ENCODE measurements at places on chromosomes 2 and 18. TPM values are rescaled to one million over a fixed set of nuclear protein-coding genes. Genes with fewer than 3 reads are reported as not detected.

DNA sequence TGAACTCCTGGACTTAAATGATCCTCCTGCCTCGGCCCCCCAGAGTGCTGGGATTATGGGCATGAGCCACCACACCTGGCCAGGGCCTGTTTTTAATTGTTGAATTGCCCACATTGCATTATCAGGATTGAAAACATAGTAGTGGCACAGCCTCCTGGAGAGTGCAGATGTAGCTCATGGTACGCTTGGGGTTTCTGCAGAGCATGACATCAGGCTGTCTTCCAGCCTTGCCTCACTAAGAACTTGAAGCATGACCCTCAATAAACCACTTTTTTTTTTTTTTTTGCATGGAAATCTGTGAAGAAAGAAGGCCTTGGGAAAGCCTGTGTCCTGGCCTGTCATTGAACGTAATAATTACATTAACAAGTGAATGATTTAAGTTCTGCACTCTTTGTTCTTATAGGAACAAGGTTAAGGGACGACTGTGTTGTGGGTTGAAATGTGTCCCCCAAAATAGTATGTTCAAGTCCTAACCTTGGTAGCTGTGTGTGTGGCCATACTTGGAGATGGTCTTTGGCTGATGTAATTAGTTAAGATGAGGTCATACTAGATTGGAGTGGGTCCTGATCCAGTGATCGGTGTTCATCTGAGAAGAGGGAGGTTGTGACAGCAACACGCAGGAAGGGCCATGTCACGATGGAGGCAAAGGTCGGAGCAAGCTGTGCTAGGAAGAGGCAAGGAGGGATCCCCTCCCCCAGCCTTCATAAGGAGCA lies 90.2 kb downstream of the AGAP1 start:
- no peak for DNase-seq
- H3K36me3 ChIP-seq = no peaks in the 10 kb centered on the region
- no peak overlapping the region for H3K27ac ChIP-seq

- no peaks in the 10 kb centered on the region for H3K36me3 ChIP-seq
- H3K4me1 ChIP-seq = peaks cover 10% of the 10 kb centered on the region
- H3K27ac ChIP-seq = no peak overlapping the region
- no peak for DNase-seq
- H3K27me3 ChIP-seq = no peaks in the 10 kb centered on the region
- no peak overlapping the region for H3K4me3 ChIP-seq
Observed at GRCh38 chr2:197946562-197946961, 142.2 kb downstream of the PLCL1 start.

DNA sequence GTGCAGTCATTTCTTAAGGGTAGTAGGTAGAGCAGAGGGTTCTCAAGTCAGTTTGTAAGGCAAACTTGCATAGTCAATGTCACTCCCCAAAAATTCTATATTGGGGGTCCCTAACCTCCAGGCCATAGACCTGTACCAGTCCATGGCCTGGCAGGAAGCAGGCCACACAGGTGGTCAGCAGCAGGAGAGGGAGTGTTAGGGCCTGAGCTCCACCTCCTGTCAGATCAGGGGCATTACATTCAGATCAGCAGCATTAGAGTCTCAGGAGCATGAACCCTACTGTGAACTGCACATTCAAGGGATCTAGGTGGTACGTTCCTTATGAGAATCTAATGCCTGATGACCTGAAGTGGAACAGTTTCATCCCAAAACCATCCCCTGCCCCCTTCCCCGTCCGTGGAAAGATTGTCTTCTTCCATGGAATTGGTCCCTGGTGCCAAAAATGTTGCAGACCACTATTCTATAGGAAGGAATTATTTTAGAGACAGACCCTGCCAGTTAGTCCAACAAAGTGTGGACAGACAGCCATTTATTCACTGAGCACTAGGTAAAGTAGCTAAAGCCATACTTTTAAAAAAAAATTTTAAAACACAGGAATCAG lies 6.7 kb downstream of the COA5 start:
- no peak overlapping the region for H3K27ac ChIP-seq
- no peak overlapping the region for H3K4me3 ChIP-seq
- no peaks in the 10 kb centered on the region for H3K27me3 ChIP-seq
- DNase-seq = peak; percentile 25

DNA sequence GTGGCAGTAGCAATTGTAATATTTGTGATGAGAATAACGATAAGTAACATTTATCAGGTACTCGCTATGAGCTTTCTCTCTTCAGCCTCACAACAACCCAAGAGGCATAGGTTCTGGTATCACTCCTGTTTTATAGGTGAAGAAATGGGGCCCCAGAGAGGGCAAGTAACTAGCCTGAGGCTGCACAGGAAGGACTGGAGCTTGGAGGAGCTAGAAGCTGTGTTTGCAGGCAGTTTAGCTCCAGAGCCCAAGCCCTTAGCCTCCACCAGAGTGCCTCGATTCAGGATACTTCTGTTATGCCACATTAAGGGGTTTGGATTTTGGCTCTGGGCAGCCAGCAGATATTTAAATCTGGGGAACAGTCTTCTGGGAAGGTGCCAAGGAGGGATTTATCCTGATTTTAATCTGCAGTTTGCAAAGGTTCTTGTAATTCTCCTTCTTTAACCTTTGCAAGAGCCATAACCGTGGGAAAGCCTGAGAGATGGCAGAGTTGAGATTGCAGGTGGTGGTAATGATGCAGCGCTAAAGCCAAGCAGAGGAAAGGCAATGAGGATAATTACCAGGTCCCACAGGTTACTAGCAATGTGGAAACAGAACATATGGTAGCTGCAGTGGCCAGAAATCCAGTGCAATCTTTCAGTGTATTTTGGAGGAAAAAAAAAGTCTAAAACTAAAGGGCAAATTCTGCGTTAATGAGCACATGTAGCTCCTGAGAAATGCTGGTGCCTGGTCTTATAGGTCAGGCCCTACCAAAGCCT lies 9.1 kb downstream of the MOCOS start:
- H3K4me1 ChIP-seq = no peaks in the 10 kb centered on the region
- H3K27ac ChIP-seq = no peak overlapping the region
- no peak overlapping the region for H3K4me3 ChIP-seq
- H3K36me3 ChIP-seq = no peaks in the 10 kb centered on the region

RAB17 gene
- 35.3 TPM for total RNA-seq

SAP130 gene
- total RNA-seq = 4.6 TPM

GRCh38 chr2:53498210-53498609 lies 269.4 kb upstream of the CHAC2 start:
- H3K4me1 ChIP-seq = peaks cover 56% of the 10 kb centered on the region
- no peaks in the 10 kb centered on the region for H3K36me3 ChIP-seq
- H3K27me3 ChIP-seq = no peaks in the 10 kb centered on the region
- H3K27ac ChIP-seq = peak overlapping the region; percentile 72

DNA sequence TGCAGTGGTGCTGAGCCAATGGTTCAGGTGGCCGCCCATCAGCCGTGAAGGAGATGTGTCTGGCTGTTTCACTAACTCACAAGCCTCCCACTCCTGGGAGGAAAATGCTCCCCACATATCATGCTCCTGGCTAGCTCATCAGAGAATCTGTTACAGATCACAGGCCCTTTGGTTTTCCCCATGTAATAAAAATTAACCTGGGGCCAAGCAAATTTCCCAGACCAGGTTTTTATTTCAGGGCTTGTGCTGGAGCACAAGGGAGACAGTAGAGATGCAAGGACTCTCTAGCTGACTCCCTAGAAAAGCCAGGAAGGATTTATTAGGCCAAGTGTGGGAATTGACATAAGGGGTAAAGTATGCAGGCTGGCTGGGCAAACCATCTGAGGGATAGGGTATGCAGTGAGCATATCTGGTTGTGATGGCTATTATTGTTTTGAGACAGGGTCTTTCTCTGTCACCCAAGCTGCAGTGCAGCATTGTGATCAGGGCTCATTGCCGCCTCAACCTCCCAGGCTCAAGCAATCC lies 40.6 kb upstream of the CCBE1 start:
- H3K36me3 ChIP-seq = no peaks in the 10 kb centered on the region
- DNase-seq = no peak
- no peaks in the 10 kb centered on the region for H3K4me1 ChIP-seq
- no peak overlapping the region for H3K27ac ChIP-seq
- no peaks in the 10 kb centered on the region for H3K27me3 ChIP-seq

DNA sequence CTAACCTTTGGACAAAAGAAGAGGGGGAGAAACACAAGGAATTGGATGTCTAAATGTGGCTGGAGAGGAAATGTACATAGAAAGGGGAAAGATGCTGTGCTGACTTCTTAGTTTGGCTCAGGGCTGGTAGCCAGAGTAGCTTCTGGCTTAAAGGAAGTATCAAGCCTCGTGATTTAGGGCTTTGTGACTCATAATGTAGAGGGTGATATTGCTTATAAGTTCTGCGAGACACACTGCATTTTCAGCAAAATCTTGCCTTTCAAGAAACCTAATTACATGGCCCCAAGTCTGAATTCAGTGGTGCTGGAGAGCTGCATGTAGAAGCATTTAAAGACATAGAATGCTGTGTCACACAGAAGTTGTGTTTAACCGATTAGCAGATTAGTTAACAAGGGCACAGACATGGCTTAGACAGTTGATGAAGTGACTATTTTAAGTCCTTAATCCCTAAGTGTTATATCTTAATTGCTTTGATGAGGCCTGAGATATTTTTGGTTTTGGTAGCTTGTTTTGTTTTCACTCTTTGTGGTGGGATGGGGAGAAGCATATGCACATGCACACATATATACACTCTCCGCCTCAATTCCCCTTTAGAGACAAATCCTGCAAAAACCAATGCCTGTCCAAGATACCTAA lies 66.4 kb downstream of the EPAS1 start:
- H3K36me3 ChIP-seq = peaks cover 5% of the 10 kb centered on the region
- no peak overlapping the region for H3K27ac ChIP-seq
- H3K27me3 ChIP-seq = no peaks in the 10 kb centered on the region
- no peak for DNase-seq
- no peak overlapping the region for H3K4me3 ChIP-seq

STK17B gene
- total RNA-seq = 16.9 TPM

WDR54 gene
- total RNA-seq = 0.99 TPM

SOX11 gene
- under 0.01 TPM for total RNA-seq

DNA sequence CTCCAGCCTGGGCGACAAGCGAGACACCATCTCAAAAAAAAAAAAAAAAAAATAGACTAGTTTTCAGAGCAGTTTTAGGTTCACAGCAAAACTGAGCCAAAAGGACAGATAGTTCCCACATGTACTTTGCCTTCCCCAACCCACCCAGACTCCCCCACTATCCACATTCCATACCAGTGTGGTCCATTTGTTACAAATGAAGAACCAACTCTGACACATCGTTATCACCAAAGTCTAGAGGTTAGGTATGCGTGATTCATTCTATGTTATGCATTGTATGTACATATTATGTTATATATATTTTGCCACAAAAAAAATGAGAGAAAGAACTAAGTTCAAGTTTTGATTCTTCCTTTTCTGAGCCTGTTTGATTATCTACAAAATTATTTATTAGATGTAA lies 3.5 kb downstream of the DUSP11 start:
- H3K27ac ChIP-seq = no peak overlapping the region
- no peak for DNase-seq
- H3K27me3 ChIP-seq = no peaks in the 10 kb centered on the region
- H3K4me1 ChIP-seq = peaks cover 16% of the 10 kb centered on the region
- H3K36me3 ChIP-seq = no peaks in the 10 kb centered on the region
- H3K4me3 ChIP-seq = no peak overlapping the region

- H3K4me3 ChIP-seq = no peak overlapping the region
- no peaks in the 10 kb centered on the region for H3K36me3 ChIP-seq
- H3K4me1 ChIP-seq = peaks cover 10% of the 10 kb centered on the region
- peak; percentile 39 for DNase-seq
- H3K27me3 ChIP-seq = no peaks in the 10 kb centered on the region
Observed at GRCh38 chr18:10351858-10352257, 102.6 kb upstream of the APCDD1 start.

- peaks cover 36% of the 10 kb centered on the region for H3K4me1 ChIP-seq
- DNase-seq = no peak
- H3K36me3 ChIP-seq = no peaks in the 10 kb centered on the region
- no peaks in the 10 kb centered on the region for H3K27me3 ChIP-seq
- H3K4me3 ChIP-seq = no peak overlapping the region
- no peak overlapping the region for H3K27ac ChIP-seq
Observed at GRCh38 chr2:64999754-65000153, 10.6 kb downstream of the SLC1A4 start.

ELOA2 gene
- total RNA-seq = not detected

- no peaks in the 10 kb centered on the region for H3K4me1 ChIP-seq
- H3K27me3 ChIP-seq = no peaks in the 10 kb centered on the region
- H3K36me3 ChIP-seq = no peaks in the 10 kb centered on the region
- peak; percentile 70 for DNase-seq
Observed at GRCh38 chr2:209208211-209208610, 215.6 kb upstream of the MAP2 start.

GRCh38 chr18:55102501-55102900 lies 143.2 kb upstream of the CCDC68 start:
- H3K27me3 ChIP-seq = no peaks in the 10 kb centered on the region
- H3K4me3 ChIP-seq = no peak overlapping the region
- no peak overlapping the region for H3K27ac ChIP-seq
- no peaks in the 10 kb centered on the region for H3K4me1 ChIP-seq
- no peaks in the 10 kb centered on the region for H3K36me3 ChIP-seq

NCK2 gene
- total RNA-seq = 42.8 TPM

DNA sequence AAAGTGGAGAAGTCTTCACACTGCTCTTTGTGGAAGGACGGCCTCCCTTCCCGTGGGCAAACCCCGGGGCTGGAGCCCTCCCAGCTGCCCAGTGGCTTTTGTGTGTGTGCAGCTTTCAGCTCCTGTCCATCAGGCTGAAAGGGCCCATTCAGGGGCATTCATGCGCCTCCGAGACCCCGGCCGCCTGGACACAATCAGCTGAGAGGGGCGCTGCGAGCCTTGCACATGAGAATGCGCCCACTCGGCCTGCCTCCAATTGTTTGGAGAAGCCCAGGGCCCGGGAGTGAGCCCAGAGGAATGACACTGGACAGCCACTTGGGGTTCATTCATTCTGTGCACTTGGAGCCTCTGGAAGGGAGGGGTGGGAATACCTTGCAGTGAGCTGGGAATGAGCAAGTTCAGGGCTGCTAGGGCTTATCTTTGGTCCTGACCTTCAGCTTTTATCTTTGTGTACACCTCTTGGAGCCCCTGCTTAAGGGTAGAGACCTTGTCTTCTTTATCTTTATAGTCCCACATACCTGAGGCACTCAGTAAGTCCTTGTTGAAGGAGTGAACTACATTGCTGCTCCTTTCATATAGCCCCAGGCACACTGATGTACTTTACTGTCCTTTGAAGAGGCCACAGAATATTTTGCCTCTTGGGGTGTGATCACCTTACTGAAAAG lies 56.5 kb downstream of the TCF7L1 start:
- no peak for DNase-seq
- no peaks in the 10 kb centered on the region for H3K36me3 ChIP-seq
- no peak overlapping the region for H3K27ac ChIP-seq
- no peak overlapping the region for H3K4me3 ChIP-seq
- no peaks in the 10 kb centered on the region for H3K27me3 ChIP-seq
- peaks cover 4% of the 10 kb centered on the region for H3K4me1 ChIP-seq

DNA sequence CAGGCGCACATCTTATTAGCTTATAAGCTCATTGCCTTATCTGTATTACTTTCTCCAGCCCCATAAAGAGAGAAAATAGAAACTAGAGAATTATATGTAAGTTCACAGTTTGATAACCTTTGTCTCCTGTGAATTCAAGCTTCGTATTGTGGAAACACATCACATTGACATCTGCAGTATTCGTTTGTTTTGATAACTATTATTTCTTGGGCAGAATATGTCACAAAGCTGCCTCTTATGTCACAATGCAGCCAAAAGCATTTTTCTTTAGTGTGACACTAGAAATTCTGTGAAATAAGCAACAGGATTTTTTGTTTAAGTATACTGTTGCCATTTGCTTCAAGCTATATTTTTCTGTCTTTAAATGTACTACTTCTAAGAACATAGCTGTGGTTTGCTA lies 221.5 kb downstream of the DOK6 start:
- no peak for DNase-seq
- H3K4me3 ChIP-seq = no peak overlapping the region
- no peak overlapping the region for H3K27ac ChIP-seq
- no peaks in the 10 kb centered on the region for H3K27me3 ChIP-seq

GPR17 gene
- total RNA-seq = 0.26 TPM

- H3K27ac ChIP-seq = no peak overlapping the region
- H3K4me1 ChIP-seq = no peaks in the 10 kb centered on the region
- DNase-seq = no peak
- no peak overlapping the region for H3K4me3 ChIP-seq
Observed at GRCh38 chr2:64189167-64189566, 44.9 kb upstream of the PELI1 start.

Measured in body of pancreas (tissue), 4 donors.